ENCODE measurements at places on chromosomes 13 and 19.

DNA sequence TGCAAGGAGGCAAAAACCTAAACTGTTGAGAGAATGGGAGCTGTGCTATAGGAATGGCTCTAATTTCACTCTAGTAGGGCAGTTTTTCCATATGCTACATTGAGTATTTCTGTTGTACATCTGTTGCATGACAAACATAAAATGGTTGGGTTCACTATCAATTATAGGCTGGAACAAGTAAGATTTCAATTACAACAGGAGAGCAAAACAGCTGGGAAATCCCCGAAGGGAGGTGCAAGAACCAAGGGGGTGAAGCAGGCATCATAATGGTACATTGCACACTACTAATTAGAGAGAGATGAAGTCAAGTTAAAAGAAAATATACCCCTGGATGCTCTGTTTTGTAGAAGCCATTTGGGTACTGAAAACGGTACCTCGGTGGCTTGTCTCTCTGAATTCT lies 389.5 kb downstream of the PCDH9 start:
- no peak for DNase-seq

GRCh38 chr19:35294859-35295791 lies 3.2 kb downstream of the MAG start:
- DNase-seq: no peak

GRCh38 chr19:3367628-3368440 lies 1.5 kb downstream of the NFIC start:
- DNase-seq: no peak

DNA sequence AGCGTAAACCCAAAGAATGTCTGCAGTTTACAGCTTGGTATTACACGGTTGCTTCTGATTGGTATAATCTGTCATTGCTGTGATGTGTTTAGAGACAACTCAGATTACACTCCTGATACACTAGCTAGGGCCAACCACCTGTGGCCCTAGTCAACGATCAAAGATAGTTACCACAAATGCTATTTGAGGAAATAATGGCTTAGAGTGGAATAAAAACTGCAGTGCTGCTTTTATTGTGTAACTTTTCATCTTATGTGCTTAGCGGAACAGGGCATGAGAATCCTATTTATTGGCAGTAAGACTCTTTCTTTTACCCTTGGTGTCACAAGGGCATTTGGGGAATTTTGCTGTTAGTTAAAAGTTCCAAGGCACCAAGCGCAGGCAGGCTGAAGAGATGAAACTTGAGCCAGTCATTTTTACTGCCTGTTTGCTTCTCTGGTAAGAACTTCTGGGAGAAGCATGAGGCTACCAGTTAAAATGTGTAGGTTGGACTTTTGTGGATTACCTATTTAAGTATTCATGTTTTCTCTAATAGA lies 363.3 kb downstream of the KCNRG start:
- DNase-seq: no peak

DNA sequence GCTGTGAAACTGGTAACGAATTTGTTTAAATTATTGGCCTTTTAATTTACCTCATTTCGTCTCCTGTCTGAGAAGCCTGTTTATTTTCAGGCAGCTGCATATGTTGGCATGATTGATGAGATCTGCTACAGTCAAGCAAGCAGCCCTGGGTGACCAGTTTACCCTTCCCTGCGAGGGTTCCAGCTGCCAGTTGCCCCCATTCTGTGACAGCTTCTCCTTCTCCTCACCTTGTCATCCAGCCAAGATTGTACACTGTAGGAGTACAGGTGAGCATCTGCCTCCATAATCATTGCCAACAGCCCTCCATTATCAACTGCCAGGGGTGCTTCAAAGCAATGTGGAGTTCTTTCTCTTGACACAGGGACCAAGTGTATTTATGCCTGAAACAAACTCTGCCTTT lies 1979.9 kb upstream of the PRR20A start:
- DNase-seq: no peak

DNA sequence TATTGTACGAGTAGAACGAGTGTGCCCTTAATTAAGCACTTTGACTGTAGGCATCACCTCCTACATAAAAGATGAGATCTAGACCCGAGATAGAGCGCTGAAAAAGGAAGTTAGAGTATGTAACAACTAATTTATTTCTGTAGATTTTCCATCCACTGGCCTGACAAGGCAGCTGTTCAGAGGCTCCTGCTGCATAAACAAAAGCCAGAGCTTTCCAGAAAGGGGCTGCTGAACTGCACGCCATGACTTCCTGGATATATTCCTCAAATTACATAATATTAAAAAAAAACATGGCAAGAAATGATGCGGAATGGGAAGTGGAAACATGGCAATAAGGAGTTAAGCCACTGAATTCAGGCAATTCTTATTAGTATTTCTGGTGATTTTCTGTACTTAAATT lies 89.7 kb downstream of the AKAP11 start:
- DNase-seq: no peak

DNA sequence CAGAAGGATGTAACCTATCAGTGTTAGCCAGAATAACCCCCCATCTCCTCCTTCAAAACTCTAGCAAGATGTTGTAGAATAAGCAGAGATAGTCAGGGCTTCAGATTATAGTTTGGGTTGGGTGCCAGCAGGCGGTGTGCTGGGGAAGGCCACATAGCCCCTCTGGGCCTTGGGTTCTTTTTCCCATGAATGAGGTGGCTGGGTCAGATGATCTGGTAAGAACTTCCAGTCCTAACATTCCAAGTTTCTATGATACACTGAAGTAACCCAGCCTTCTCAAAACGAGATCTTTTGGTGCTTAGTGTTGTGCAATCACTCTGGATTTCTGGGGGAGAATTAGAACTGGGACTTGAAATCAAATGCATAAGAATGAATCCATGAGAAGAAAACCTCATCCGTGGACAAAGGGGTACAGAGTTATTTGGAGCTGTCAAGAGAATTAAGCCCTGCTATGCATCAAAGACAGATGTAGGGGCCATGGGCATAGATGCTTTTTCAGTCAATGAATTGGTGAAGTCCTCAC lies 810 bp downstream of the CBY2 start:
- DNase-seq: no peak

- no peak for DNase-seq
These were observed 397.3 kb upstream of the MIR17HG start for GRCh38 chr13:90950160-90950559.

GRCh38 chr13:52395704-52396103 lies 10.3 kb downstream of the THSD1 start:
- DNase-seq: no peak

- no peak for DNase-seq
These were observed 115.3 kb downstream of the RBM26 start for GRCh38 chr13:79290595-79291244.

DNA sequence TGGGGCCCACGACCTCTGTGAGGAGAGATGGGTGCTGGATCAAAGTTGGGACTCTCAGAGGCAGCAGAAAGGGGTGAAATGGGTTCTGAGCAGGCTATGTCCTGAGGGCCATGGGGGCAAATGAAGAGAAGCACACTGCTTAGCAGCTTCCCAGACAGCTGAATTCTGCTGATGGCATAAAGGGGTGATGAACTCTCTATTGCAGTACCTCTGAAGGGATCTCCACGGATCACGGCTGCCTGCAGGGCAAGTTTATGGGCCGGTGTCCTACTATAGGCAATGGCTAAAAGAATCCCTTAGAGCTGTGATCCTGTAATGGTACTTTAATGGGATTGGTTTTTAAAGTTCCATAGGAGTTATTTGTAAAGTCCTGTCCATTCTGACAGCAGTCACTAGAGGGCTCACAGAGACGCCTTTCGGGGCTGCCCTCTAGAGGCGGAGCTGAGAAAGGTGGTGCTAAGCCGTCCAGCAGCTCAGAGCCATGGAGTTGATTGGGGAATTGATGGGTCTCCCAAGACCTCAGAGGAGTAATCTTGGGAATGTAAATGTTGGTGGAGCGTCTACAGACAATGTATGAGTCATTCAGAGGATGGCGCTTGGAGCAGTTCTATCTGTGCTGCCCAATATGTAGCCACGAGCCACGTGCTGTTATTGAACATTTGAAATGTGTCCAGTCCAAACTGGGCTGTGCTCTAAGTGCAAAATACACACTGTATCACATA lies 287.3 kb downstream of the COG6 start:
- DNase-seq: peak; percentile 90

DNA sequence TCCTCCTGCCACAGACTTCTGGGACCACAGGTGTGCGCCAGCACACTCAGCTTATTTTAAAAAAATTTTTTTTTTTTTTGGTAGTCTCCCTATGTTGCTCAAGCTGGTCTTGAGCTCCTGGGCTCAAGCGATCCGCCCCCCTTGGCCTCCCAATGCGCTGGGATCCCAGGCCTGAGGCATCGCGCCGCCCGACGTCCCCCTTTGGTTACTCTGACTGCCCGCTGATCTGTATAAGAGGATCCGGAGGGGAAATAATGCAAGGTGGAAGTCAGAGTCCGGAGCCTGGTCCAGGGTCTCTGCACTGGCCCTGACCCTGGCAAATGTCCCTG lies 486 bp upstream of the ZNF805 start:
- no peak for DNase-seq

DNA sequence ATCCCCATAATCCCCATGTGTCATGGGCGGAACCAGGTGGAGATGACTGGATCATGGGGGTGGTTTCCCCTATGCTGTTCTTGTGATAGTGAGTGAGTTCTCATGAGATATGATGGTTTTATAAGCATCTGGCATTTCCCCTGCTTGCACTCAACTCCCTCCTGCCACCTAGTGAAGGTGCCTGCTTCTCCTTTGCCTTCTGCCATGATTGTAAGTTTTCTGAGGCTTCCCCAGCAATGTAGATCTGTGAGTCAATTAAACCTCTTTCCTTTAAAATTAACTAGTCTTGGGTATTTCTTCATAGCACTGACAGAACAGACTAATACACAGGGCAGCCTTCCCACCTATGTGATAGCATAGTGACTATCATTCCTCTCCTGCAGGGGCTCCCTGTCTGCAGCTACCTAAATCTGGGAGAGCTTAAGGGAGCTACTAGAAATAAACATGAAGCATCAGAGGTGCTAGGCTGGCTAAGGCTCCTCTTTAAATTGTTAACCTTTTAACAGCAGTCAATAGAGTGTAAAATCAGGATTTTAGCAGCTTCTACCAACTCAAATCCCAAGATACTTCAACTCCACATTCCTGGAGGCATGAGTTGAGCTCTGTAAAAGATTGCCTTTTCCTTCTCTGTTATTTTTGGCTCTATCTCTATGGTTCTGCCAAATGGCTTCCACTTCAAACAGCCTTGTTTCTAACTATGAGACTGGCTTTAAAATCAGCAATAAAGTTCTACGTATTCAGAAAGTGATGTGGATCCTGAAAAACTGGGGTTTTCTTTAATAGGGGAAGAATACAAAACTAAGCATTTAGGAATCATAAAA lies 112.3 kb downstream of the VWA8 start:
- no peak for DNase-seq

DNA sequence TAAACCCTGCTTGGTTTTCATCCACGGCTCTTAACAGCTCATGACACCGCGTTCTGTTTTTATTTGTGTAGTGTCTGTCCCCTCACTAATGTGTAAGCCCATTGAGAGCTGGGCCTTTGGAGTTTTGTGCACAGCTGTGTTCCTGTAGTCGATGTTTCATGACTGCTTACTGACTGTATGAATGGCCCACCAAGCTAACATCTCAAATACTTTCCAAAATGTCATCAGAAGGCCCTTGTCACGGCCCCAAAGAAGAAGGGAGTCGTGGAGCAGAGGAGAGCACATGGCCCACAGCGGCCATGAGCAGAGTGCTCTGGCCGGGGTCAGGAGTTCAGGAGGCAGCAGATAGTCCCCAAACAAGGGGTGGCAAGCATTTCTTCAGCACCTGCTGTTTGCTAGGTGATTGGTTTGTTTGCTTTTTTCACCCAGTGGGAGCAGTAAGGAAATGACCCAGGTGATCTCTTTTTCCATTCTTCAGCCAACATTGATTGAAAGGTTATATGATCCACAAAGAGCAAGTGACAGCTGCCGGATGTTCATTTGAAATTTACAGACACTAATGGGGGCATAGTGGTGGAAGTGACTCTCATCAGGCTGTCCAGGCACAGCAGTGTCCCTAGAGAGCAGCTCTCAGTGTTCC lies 315.2 kb downstream of the ATP8A2 start:
- no peak for DNase-seq

DNA sequence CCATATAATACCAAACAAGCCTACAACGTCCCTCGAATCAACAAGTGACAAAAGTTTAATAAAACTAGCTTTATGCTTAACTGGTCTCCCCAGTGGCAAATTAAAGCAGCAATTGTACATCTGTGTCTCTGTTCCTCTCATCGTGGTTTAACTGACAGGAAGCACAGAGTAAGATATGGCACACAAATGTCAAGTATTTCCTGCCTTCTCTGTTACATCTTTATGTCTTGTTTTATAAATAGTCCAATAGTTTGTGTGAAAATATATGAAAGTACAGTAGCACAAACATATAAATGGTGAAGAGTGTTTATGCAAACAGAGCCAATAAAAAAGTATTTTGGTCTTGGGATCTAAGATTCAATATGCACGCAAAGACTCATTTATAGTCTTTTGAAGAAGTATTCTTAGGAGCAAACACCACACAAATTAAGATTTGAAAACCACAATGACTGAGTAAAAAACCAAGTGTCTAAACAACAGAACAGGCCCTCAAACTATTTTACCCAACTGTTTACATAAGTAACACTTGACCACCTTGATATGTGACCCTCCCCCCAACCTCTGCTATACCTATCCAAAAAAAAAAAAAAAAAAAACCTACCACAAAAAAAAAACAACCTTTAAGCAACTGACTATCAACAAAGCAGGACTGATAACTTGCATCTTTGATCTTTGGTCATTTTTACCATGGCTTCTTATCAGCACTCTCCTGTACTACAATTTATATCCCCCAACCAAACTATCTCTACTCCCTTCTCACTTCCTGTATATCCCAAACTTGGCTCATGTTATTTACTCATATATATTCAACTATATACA lies 14.0 kb downstream of the ELF1 start:
- DNase-seq: peak; percentile 31

GRCh38 chr13:29801737-29802305 lies 48.6 kb downstream of the UBL3 start:
- no peak for DNase-seq

DNA sequence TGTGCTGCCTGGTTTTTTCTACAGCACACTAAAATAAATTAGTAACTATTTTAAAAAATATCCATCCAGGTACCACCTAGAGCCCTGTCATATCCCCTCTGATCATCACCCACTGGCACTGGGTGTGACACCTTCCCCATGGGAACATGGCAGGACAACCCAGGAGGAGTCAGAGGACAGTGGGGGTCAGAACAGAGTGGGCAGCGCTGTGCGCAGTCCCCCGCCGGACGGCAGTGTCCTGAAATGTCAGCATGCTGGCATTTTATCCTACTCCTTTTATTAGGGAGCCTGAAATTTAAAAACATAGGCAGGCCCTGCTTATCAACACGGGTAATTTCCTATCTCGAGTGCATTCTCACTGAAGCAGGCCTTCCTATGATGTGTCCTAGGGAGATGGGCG lies 42.1 kb upstream of the GAS6 start:
- DNase-seq: no peak

- no peak for DNase-seq
These were observed 12.3 kb downstream of the TMEM38A start for GRCh38 chr19:16673231-16673630.

Measured in COLO829 (cell line).